ENCODE measurements at places on chromosomes 6 and 20.

DNA sequence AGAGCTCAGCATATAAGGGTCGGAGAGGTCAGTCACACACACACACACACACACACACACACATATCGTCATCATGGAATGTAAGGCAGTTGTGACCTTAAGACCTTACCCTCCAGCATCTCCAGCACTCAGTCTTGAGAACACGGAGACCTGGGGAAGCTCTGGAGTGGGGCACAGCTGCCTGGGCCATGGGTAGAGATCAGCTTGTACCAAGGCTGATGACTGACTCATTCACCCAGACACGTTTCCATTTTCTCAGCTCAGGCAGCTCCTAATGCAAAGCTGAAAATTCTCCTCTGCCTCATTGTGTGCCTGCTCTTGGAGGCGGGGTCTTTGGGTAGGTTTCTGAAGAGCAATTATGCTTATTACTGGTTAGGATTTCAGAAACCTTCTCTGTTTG, 38.3 kb upstream of the PDYN start:
- no peak for DNase-seq

DNA sequence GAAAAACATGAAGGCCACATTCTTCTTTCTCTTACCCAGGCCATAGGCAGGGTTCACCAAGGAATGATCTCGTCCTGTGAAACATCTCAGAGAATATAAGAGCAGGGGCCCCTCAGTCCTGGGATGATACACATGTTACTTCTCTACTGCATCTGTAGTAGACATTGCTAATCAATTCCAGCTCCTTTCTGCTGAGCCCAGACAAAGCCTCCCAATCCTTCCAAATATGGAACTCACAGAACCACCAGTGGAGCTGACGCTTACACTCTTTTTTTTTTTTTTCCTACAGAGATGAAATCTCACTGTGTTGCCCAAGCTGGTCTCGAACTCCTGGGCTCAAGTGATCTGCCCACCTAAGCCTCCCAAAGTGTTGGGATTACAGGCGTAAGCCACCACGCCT, 9.1 kb downstream of the SNTA1 start:
- DNase-seq, result no peak

GRCh38 chr6:166579237-166579850, 7.1 kb downstream of the RAMACL start:
- no peak for DNase-seq

GRCh38 chr20:37911838-37912281, 8.9 kb downstream of the VSTM2L start:
- DNase-seq, result no peak

DNA sequence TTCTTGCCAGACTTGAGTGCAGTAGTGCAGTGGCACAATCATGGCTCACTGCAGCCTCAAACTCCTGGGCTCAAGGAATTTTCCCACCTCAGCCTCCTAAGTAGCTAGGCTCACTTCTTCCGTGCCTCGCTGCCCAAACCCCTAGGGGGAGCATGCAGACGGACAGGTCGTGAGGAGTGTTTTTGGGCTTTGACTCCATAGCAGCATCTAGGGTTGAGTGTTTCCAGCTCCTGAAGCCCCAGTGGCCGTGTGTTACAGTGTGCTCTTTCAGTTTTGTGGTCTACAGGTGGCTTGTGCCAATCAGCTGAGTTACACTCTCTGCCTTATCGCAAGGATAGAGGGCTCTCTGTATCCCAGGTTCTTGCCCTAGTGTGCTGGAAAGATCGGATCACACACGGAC, 33.4 kb downstream of the NCOA3 start:
- DNase-seq, result no peak

DNA sequence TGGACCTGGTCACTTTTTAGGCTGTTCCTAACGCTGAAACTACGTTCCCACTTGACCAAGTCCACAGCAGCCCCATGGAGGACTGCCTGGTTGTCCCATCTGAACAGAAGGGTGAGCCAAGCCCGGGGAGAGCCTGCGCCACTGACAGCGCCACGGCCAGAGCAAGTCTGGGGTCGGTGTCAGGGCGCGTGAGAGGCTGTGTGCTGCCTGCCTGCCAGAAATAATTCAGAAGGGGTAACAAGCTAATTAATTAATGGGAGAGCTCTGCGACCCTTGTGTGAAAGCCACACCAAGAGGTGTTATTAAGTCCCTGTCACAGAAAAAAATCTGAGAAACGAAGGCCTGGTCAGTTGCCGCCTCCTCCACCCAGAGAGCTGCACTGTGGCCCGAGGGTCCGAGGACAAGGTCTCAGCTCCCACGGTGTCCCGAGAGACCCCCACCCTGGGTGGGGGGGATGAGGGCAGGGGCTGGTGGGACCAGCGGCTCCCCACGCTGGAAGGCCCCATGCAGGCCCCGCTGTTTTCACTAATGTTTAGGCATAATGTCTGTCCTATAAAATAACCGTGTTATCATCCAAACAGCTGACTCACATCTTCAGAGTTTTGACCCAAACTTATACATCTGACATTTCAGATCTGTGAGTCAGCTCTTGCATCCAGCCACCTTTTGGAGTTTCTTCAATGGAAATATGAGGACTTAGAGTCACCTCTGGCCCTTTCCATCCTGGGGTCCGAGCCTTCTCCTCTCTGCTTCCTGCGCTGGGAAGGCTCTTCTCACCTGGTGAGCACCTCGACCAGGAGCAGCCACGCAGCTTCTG, 58.5 kb downstream of the DLL1 start:
- no peak for DNase-seq

Measured in BJ (cell line).